ENCODE measurements at places on chromosomes 6 and 20. TPM values are rescaled to one million over a fixed set of nuclear protein-coding genes. Genes with fewer than 3 reads are reported as not detected.

The HCRTR2 gene
- not detected for total RNA-seq

The SCRT2 gene
- not detected for total RNA-seq

The COL21A1 gene
- total RNA-seq, result 0.85 TPM

The OR2H1 gene
- total RNA-seq, result not detected
